ENCODE measurements at places on chromosomes 3 and 15.

DNA sequence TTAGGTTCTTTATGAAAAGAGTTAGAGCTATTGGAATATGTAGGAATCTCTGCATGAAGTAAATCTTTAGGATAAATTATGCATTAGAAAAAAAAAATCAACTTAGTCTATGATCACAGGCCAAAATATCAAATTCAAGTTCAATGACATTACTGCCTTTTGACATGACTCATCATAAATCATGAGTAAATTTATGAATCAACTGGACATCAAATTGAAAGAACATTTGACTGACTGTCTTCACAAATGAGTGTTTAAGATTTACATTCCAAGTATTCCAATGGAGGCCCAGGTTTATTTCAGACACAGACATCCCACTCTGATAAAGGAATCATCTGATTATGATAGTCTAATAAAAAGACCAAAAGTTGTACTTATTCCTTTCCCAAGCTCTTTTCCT, 192.8 kb upstream of the TTC14 start:
- DNase-seq, result no peak

DNA sequence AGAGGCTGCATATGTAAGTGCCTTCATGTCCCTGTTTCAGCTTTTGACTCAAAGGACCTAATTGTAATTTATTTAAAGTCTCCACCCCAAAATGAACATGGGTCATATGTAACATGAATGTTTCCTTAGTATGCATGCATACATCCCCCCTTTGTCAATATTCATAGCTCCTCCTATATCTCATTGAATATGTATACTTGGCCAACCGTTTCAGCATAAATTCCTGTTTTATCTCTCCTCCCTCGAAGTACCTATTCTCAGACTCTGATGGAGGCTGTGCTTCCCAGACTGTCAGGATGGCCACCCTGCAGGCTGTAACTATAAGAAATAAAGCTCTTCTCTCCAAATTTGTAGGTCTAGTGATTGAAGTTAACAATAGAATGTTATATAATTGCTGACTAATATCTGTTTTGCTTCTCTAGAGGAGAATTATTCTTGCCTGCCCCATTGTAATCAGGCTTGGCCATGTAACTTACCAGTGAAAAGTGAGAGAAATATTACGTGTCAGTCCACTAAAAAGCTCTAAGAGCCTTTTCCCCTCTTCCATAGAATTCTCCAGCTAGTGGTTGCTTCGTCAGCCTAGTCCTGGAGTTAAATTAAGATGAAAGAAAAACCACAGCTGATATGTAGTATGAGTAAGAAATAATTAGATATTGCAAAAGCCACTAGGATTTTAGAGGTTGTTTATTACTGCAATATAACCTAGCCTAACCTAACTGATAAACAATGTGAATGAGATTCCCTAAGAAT, 245.1 kb downstream of the ZNF385D start:
- no peak for DNase-seq

DNA sequence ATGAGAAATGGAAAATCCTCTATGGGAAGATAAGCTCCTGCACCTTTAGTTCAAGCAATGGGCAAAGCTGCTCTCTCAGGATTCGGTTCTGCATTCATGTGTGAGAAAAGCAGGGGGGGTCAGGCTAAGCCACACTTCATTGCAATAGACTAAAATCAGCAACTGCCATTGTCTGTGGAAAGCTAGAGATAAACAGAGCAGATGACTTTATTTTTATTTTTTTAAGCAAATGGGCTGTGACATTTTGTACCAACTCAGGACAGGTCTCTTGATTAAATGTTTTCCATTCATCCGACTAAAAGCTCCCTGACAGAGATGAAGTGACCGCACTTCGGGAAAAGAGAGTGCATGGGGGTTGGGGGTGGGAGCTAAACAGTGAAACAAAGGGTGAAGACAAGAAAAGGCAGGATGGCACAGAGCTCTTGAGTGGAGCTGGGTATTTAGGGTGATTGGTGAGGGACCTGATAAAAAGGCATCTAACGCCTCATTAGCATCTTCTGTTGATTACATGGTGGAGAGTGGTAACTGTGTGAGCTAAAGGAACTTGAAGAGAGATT, 987.4 kb downstream of the TUSC7 start:
- DNase-seq, result no peak

DNA sequence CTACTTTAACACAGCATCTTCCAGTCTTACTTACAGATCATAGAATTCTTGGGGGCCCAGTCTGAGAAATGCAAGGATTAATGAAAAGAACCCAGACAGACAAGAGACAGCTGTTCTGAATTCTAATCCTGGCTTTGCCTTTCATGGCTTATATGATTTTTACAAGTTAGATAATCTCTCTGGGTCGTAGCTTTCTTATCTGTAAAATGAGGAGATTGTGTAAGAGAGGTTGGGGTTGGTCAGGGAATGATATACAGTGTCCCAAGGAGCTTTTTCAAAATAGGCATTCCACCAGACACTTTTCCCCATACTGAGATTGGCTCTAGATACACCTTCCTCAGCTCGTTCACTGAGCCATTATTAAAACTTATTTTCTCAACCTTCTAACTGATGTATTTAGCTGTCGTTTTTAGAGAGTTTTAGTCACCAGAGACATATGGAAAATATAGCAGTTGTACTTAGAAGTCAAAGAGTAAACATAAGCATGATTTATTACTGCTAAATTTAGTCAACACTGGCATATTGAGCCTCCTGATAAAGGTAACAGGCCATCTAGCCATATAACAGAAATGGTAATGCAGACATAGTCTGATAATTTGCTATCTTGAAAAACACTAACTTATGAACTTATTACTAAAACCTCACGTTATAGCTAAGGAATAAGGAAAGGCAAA, 163.0 kb upstream of the MLF1 start:
- DNase-seq, result no peak

GRCh38 chr3:197399486-197399885, 101.1 kb upstream of the DLG1 start:
- DNase-seq, result no peak

DNA sequence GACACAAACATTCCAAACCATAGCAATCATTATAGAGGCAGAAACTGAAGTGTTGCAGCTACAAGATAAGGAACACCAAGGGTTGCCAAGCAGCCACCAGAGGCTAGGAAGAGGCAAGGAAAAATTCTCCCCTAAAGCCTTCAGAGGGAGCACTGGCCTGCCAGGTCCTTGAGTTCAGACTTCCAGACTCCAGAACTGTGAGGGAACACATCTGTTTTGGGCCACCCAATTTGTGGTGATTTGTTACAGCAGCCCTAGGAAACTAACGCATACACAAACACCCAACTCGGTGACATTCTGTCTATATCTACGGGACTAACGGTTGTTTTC, 54.6 kb downstream of the MB21D2 start:
- DNase-seq, result no peak

DNA sequence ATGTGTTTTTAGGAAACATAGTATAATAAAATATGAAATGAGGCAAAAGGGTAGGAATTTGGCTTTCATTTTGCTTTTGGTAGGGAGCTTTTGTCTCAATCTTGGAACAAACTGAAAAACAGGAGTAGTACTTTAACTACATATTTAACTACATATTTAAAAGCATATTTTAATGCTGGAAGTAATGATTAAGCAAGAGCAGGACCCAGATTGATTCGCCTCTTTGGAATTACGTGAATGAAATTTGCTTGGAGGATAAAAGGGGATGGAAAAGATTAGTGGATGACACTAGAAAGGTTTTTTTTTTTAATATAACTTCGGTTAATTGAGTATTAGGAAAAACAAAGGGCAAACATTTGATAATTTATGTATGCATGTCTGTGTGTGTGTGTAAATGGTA, 11.2 kb upstream of the TMEM212 start:
- no peak for DNase-seq

GRCh38 chr15:94607176-94607654, 375.9 kb downstream of the MCTP2 start:
- no peak for DNase-seq

DNA sequence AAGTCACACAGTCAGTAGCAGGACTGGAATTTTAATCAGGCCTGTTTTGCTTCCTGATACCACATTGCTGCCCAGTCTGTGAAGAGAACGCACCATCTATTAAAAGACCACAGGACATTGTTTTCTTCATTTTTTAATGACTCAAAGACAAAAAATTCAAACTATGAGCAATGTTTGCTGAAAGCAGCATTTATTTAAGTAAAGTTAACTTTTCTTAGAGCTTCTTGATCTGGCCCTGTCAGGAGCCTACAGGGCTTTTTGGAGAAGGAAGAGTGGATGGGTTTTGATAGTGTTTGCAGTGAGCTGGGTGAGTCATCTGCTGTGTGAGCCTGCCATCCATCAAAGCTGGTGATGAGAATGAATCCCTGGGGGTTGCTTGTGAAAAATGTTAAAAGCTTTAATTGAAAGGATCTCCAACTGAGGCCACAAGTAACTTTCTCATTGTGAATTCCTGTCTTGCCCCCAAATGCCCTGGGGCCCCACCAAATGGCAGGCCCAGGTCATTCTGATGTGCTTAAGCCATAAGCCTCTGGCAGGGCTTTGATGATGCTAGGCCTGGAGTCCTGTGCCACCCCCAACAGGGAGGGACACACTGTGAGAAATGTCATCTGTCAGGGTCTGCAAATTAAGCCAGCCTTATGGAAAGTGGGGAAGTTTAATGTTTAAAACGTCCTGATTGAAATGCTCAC, 136.2 kb upstream of the PFN2 start:
- peak; percentile 86 for DNase-seq

DNA sequence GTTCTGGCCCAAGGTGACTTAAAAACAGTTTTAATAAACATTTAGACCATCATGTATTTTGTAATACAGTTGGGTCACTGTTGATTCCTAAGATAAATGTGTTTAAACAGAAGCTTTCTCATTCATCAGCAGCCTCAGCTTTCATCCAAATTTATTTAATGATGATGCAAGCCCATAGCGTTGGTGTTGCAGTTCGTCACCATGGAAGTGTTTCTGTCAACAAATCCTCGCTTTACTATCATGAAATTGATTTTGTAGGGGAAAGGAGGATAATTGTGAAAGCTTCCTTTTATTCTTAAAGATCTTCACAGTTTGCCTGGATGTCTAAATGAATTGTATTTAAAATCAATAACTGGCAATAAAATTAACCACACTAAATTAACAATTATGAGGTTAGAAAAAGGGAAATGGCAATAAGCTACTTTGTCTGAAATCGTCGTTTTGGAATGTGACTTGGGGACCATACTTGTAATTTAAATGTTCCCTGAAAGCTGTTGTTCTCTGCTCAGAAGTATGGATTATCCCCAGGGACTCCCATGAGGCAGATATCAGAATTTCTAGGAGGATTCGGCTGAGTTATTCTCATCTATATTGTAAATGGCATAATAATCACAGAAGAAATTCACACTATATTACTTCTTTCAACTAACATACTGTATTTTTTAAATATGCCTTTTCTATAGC, 29.0 kb downstream of the CMSS1 start:
- DNase-seq, result no peak

DNA sequence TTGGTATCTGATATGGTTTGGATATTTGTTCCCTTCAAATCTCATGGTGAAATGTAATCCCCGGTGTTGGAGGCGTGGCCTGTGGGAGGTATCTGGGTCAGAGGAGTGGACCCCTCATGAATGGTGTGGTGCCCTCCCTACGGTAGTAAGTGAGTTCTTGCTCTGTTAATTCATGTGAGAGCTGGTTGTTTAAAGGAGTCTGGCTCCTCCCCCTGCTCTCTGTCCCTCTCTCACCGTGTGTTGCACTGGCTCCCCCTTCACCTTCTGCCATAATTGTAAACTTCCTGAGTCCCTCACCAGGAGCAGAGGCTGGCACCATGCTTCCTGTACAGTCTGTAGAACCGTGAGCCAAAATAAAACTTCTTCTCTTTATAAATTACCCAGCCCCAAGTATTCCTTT, 246.9 kb upstream of the AGTR1 start:
- DNase-seq, result no peak

- no peak for DNase-seq
These were observed 747.6 kb downstream of the NAALADL2 start for GRCh38 chr3:175606650-175607318.

GRCh38 chr3:16482194-16482769, 31.2 kb downstream of the RFTN1 start:
- no peak for DNase-seq

GRCh38 chr15:63715818-63716217, 117.9 kb downstream of the HERC1 start:
- no peak for DNase-seq

- peak; percentile 52 for DNase-seq
These were observed 66.4 kb downstream of the XXYLT1 start for GRCh38 chr3:195204360-195205163.

- no peak for DNase-seq
These were observed 257.5 kb downstream of the SHQ1 start for GRCh38 chr3:72590732-72591221.

DNA sequence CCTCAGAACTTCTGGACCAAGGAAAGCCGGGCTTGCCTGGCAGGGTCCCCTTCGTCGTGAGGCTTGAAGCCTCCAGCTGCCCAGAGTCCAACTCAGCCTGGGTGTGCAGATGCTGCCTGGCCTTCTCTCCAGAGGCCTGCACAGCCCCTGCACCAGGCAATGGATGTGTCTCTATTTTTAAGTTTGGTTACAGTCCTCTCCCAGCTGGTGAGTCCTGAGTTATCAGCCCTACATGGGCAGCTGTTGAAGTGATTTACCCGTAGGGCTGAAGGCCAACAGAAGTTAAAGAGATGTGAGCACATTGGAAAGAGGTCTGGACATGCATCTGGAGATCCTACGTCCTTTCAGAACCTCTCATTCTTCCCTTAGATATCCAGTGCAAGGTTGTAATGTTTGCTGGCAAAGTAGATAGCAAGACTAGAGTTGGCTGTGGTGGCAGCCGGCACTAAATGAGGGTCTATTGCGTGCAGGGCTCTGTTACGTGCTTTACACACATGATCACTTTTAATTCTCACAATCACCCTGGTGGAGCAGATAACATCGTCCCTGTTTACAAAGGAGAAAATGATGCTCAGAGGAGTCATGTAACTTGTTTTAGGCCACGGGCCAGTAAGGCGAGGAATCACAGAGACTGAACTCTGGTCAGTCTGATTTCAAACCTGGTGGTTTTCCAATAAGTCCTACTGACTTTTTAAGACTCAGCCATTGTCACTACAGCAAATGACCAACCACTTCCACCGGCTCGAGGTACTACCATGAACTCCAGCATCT, 9.9 kb downstream of the FYCO1 start:
- DNase-seq, result no peak

DNA sequence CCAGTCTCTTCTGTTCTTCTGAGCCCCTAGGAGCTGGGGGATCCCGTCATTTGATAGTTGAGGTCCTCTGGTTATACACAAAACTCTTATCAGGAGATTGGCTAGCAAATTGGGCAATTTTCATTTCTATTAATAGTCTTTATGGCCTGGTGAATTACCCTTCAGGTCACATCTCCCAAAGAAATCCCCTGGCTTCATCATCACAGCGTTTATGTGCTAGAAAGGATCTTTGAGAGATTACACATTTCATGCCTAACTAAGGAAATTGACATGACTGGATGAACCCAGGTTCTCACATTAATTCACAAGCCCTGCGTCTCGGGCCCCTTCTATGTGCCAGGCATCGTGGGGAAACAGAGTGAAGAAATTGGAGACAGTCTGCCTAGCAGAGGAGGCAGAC, 227.4 kb upstream of the PROK2 start:
- DNase-seq, result no peak

DNA sequence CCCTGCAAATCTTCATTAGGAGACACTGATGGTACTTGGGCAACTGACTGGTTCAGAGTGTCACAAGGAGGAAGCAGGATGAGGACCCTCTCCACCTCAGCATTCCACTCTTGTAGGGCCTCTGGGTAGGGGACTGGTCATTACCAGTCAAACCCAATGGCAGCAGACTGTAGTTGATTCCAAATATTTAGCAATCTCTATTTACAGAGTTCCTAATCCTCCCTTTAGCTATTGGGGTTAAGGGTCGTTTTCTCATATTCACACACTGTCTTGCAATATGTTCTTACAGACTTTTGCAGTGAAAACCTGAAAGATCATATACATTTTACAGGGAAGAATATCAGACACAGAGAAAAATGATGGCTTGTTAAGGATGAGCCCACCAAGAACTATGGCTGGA, 397.7 kb downstream of the GAP43 start:
- no peak for DNase-seq

Measured in BJ (cell line).